ENCODE measurements at places on chromosomes 13 and 19.
A peak's percentile ranks its signal among the peaks of the same experiment; 100 is the strongest.

- ATAC-seq = no peak
Measured at GRCh38 chr19:49854378-49855263, 3.7 kb downstream of the PTOV1 start.

- no peak for ATAC-seq
Measured at GRCh38 chr13:61608138-61608537, 192.5 kb upstream of the PCDH20 start.

DNA sequence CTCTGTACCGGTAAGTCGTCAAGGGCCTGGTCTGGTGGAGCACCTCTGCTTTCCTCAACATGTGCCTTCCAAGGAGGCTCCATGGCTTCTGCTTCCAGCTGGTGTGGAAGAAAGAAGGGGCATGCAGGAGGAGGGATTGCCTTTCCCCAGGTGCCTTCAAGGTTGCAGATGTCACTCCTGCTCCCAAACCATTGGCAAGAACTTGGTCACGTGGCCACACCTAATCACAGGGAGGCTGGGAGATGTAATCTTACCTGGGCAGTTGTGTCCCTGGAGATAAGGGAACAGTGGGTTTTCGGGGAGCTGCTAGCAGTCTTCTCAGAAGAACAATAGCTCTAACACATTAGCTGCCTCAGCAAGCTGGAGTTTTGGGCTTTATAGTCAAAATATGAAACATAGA lies 9.7 kb upstream of the GPR18 start:
- ATAC-seq = no peak

DNA sequence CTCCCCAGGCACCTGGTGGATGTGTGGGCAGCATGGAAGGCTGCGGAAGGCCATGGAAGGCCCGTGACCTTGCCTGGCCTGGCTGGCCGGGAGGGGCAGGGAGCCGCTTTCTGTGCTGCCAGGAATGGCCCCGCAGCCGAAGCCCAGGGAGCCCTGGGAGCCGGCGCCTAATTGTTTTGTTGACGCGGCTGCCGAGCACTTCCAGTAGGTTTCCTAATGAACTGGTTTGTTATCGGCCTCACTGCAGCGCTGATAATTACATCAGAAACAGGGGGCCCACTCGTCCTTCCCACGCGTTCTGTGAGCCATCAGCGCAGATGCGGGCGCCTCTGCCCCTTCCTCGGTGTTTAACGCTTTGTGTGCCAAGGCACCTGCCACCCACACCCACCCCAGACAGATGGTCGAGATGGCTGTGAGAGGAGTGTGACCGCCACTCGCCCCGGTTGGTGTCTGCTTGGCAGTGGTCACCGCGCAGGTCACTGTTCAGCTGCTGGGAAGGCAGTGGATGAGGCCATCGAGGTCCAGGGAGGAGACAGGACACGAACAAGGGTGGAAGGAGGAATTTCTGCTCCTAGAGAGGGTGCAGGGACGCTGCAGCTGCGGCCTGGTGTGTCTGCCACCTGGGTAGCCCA lies 124.5 kb downstream of the KDM4B start:
- ATAC-seq = no peak

GRCh38 chr19:23855676-23856075 lies 59.0 kb upstream of the ZNF726 start:
- no peak for ATAC-seq

DNA sequence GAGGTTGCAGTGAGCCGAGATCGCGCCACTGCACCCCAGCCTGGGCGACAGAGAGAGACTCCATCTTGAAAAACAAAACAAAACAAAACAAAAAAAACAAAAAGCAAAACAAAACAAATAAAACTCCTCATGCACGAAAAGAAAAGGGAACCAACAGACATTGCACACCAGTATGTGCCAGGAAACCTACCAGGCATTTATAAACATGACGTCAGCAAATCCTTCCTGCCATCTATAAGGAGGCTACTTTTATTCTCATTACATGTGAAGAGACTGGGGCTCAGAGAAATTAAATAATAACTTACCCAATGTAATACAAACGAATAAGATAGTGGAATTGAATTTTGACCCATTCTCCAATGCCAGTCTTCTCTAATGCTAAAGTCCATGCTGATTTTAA lies 197.2 kb downstream of the NUFIP1 start:
- ATAC-seq = no peak

- no peak for ATAC-seq
Measured at GRCh38 chr19:31908080-31908479, 437.3 kb upstream of the ZNF507 start.

GRCh38 chr13:27353166-27353583 lies 71.2 kb upstream of the GTF3A start:
- peak; percentile 98 for ATAC-seq

DNA sequence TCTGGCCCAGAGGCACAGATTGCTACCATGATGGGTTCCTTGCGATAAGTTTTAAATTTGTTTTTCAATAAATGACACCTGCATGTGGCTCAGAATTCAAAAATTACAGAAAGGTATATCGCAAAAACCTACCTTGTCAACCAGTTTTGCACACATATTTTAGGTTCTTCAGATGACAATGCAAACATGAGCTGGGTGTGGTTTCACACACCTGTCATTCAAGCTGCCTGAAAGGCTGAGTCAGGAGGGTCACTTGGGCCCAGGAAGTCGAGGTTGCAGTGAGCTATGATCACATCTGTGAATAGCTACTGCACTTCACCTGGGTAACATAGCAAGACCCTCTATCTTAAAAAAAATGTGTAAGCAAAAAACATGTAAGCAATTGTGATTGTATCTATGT lies 56.1 kb downstream of the DNM2 start:
- no peak for ATAC-seq

DNA sequence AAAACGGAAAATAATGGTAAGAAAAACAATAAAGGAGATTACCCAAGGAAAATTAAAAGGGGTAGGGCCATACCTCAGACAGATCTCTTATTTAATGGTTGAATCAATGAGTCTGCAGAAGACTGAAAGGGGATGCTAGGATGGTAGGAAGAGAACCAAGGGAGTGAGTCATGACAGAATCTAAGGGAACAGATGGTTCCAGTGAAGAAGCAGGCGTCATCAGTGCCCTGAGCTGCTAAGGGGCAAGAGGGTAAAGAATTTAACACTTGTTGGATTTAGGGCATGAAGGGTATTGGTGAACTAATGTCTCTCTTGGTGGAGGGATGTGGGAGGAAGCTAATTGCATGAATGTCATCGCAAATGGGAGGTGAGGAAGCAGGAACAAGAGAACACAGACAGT lies 329.2 kb upstream of the TSHZ3 start:
- no peak for ATAC-seq

Data from stimulated activated memory B cell treated with anti-CD40 and anti-IgM and Interleukin-4, amounts not matched to agents 10 μg/mL and 1 μg/mL and 100 μg/mL, for 72 hours (primary cell).